ENCODE measurements at places on chromosomes 1 and 21.

GRCh38 chr1:4510276-4510691 lies 144.1 kb upstream of the AJAP1 start:
- DNase-seq = no peak

DNA sequence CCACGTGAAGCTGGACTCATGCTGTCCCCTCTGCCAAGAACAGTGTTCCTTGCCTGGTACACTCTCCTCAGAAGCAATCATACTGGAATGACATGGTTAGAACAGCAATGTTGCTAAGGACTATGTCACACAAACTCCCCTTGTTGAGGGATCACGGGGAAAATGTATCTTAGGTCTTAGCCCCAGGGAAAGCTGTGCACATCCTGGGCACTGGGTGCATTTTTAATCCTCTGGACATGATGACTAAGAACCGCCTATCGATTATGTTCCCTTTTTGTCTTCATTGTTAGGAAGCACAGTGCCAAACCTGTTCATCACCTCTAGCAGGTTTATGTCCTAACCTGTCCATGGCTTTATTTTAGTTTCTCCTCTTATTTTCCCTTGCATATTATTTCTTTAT lies 115.1 kb downstream of the HIVEP3 start:
- DNase-seq = no peak

GRCh38 chr1:240602189-240602588 lies 9.8 kb downstream of the GREM2 start:
- no peak for DNase-seq

GRCh38 chr1:155139895-155140629 lies at the start of gene DPM3:
TSS of gene DPM3 (minus strand) at chr1:155140531. CDS start at chr1:155140240, 291 bp downstream.
- DNase-seq = peak; percentile 91

DNA sequence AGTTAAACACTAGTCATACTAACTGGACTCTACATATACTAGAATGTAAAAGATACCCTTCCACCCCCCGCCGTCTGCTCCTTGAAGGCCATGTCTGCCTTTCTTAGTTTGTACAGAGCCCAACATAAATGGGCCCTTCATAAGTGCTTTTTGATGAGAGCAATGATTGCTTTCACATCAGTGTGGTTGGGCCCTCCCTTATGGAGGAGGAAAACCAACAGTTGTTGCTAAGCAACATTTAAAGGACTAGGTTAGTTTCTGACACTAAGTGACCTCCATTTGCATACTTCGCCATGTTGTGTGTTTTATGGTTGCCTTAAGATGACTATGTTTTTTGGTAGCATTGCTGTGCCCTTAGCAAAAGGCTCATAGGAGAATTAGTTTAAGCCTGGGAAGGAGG lies 182.0 kb upstream of the SGIP1 start:
- DNase-seq = no peak
